ENCODE measurements at places on chromosomes 3 and 15.

- peak; percentile 94 for DNase-seq
These were observed 273.6 kb downstream of the THRB start for GRCh38 chr3:24220859-24221657.

GRCh38 chr15:91338766-91339165 is 238.7 kb downstream of the SV2B start:
- DNase-seq = peak; percentile 3

- DNase-seq = peak; percentile 10
These were observed 52.8 kb upstream of the UTS2B start for GRCh38 chr3:191383124-191383523.

DNA sequence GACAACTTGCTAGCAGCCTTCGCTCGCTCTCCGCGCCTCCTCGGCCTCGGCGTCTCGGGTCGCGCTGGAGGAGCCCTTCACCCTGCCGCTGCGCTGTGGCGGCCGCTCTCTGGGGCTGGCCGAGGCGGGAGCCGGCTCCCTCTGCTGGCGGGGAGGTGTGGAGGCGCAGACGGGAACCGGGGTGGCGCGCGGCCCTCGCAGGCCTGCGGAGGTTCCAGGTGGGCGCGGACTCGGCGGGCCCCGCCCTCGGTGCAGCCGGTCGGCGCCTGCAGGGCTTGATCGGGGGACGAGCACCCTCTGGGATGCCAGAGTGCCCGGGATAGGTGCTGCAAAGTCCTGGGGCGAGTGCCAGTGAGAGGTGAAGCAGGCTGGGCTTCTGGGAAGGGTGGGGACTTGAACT is 989.9 kb downstream of the ROBO2 start:
- DNase-seq = no peak

DNA sequence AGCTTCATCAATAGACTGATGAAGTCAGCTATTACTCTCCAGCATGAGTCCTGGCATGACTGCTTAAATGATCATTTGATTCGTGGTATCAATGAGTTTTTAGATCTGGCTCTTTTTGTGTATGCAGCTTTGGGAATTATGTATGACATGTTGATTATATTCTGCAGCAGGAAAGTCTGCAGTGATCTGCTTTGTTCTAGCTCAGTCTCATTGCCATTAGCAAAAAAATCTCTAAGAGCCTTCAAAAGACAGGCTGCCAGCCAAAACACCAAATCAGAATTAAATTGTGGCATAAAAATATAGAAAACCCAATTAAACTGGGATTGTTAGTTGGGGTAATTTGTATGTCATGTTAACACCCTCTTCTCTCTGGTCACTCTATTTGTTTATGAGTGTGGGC is 1021.0 kb upstream of the SEMA6D start:
- no peak for DNase-seq

DNA sequence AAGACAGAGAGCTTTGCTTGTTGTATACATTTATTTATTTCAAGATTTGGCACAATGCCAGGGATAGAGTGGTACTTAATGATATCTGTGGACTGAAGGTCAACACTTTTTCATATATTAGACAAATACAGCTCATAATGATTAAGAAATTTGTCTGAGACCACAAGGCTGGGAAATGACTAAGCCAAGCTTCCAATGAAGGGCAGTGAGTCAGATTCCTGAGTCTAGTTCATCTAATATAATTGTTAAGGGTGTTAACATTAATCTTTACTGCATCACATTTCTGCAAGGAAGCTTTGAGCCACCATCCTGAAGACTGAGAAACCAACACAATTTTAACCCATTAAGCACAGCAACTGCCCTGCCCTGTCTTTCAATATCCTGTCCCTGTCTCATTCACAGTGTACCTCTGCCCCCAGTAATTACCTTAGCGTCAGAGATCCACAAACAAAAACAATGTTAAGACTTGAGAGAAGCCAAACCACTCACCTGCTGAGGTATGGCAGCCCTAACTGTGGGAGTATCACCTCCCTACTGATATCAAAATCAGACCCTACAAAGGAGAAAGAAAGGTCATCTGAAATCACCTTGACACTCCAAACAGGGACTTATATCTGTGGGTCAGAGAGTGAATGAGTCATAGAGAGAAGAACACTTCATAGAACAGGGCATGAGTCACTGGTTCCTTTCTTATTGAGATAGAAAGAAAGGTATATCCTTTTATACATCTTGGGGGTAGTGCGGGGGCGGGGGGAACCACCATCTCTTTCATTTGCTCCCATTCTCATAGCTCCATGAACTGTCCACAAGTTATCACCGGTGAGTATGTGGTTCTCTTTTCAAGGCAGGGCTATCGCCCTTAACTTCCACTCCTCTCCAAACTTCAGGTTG is 74.7 kb downstream of the MAGI1 start:
- DNase-seq = peak; percentile 84

DNA sequence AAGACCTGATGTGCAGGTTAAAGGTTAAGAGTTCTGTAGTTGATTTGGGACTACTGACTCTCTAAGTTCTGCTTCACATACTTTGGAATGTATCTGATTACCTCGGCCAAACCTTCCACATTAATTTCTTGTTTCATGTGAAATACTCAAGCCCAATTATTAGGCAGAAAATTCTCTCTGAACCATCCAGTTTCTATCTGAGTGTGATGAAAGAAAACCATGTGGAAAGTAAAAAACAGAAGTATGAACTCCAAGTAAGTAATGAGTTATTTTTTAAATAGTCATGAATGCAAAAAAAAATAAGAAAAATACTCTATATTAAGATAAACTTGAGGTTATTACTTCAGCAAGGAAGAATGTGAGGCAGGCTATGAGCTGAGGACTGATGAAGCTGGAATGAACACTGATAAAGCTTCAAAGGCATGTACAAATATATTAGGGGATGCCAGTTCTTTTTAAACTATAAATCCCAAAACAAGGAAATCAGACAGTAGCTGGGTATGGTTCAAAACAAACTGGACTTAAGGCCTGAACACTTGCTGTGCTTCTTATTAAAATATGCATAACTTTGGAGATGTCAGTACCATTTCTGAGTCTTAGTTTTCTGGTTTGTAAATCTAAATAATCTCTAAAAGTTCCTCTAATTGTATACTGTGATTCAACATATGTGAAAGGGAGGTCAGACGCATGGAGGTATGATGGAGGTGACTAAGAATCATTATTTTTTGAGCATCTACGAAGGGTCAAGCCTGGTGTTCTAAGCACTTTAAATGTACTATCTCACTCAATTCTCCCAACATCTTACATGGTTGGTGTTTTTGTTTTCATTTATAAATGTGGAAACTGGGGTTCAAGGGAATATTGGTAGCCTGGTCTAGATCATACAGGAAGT is 59.6 kb downstream of the COL6A6 start:
- DNase-seq = peak; percentile 48

DNA sequence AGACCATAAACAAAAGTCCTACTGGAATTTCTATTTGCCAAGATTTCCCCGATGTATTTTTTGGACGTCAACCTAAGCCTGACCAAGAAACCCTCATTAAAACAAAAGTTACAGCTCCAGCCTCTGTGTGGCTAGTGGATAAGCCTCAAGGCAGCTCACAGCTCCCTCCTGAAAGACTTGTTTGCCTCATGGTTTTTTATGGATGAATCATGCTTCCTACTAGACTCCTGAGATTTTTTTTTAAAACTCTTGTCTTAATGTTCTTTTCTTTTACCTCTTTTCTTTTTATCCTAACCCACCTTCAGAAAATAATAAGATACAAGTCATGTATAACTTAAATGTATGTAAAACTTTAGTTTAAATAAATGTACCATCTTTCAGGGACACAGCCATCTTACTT is 52.4 kb downstream of the SUCNR1 start:
- DNase-seq = peak; percentile 83

DNA sequence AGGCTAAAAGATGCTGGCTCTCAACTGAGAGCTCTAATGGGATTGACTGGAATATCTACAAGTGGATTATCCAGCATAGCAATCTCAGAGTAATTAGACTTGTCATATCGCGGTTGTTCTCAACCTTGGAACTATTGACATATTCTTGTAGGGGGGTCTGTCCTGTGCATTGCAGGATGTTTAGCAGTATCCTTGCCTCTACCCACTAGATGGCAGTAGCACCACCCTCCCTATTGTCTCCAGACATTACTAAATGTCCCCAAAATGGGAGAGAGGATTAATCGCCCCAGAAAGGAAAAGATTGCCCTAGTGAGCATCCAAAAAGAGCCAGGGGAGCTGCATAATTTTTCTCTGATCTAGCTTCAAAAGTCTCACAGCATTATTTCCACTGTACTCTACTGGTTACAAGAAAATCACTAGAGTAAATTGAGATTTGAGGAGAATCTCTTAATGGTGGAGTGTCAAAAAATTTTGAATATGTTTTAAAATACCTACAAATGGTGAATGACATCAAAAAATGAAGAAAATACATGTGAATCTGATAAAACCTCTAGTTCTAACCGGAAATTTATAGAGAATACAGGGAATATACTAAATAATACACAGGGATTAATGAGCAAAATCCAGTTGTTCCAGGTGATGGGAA is 388.2 kb upstream of the AGTR1 start:
- DNase-seq = peak; percentile 54

DNA sequence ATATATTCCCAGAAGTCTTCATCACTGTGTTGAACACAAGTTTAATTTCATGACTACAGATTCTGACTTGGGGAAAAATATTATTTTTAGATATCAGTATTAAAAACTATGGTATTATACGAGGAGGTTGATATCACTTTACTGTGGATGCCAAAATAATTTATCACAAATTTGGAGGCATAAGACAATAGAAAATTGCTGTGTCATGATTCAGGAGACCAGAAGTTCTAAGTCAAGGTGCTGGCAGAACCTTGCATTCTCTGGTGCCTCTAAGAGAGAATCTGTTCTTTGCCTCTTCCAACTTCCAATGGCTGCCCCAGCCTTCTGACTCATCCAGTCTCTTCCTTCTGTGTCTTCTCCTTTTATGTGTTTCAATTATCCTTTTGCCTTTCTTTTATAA is 325.0 kb upstream of the CNTN4 start:
- no peak for DNase-seq

DNA sequence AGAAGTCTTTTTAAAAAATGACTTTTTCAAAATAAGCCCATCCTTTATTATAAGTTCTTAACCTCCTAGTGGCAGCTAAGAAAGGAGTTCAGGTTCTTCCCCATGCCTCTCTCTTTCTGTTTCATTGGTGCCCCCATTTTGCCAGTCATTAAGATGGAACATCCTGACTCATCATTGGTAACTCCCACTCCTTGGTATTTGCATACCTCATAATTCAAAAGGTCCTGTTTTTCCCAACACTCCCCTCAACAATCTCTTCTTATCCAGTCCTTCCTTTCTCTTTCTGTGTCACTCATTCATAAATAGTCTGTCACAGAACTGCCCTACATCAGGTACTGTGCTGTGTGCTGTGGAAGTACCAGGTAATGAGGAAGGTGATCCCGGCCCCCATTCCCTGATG is 394.0 kb downstream of the FOXP1 start:
- DNase-seq = no peak

DNA sequence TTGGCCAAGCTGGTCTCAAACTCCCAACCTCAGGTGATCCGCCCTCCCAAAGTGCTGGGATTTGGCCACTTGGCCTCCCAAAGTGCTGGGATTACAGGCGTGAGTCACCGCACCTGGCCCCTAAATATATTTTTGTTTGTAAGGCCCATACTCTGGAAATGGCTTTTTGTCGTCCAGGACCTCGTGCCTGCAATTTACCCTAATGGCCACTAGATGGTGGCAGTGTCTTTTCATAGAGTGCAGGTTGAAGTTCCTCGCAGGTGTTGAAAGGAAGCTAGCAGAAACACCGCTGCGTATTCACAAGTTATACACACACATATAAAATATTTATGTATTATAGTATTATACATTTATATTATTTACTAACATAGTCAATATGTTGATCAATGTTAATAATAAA is 97.2 kb downstream of the LRTM1 start:
- no peak for DNase-seq

- peak; percentile 27 for DNase-seq
These were observed 31.2 kb downstream of the PLA1A start for GRCh38 chr3:119628816-119629445.

GRCh38 chr3:124843506-124844177 is 43.5 kb downstream of the ITGB5 start:
- DNase-seq = no peak

- peak; percentile 10 for DNase-seq
These were observed 61.6 kb downstream of the ULK4 start for GRCh38 chr3:41900265-41900664.

DNA sequence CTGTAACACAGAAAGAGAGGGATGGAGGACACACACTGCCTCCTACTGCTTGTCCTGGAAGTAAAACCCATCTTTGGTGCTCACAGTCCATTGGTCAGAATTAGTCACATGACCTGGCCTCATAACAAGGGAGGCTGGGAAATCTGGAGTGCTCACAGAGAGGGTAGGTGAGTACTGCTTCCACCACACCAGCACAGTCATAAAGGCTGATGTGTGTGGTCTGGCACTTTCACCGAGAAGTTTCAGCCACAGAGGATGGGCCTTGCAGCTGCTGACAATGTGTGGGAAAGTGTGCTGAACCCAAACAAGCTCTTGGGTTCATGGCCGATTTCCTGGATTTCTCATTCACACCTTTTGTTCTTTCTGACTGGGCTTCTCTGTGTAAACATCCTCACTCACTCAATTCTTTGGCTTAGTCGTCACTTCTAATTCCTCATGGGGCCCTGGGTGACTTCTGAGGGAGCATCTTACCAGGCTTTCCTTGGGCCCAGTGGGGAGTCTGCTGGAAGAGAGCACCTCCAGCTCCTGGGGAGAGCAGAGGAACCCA is 100.7 kb downstream of the ASB7 start:
- DNase-seq = peak; percentile 32

DNA sequence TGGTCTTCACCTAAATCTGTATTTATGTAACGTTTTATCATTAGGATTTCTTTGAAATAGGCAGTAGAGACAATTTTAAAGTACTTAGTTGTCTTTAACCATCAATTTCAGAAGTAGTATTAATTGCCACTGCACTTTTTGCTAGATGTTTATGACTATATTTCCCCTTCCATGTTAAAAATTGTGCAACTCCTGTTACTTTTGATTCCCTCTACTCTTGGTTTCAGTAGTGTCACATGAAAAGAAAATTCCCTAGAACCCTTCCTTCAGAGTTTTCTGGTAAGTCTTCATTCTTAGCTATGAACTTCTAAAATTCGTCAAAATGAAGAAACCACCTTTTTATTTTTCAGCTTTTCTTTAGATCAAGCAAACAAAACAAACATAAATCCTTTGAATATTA is 7.1 kb downstream of the PIAS1 start:
- no peak for DNase-seq

- no peak for DNase-seq
These were observed 1.4 kb downstream of the TNIK start for GRCh38 chr3:171458864-171459136.

- peak; percentile 76 for DNase-seq
These were observed 14.1 kb downstream of the APH1B start for GRCh38 chr15:63291507-63291906.

DNA sequence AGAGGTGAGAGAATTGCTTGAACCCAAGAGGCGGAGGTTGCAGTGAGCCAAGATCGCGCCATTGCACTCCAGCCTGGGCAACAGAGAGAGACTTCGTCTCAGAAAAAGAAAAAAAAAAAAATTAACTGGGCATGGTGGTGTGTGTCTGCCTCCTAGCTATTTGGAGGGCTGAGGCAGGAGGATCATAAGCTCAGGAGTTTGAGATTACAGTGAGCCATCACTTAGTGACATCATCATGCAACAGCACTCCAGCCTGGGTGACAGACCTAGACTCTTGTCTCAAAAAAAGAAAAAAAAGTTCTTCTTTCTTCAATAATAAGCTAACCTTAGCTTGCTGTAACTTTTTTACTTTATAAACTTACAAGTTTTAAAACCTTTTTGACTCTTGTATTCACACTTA is 99.8 kb downstream of the SLMAP start:
- DNase-seq = no peak
